Activated T-helper 17 cell treated with anti-CD3 and anti-CD28 coated beads, Interleukin-2, amount 50 U/mL, for 72 hours (primary cell): ENCODE measurements at places on chromosomes 3 and 15.

DNA sequence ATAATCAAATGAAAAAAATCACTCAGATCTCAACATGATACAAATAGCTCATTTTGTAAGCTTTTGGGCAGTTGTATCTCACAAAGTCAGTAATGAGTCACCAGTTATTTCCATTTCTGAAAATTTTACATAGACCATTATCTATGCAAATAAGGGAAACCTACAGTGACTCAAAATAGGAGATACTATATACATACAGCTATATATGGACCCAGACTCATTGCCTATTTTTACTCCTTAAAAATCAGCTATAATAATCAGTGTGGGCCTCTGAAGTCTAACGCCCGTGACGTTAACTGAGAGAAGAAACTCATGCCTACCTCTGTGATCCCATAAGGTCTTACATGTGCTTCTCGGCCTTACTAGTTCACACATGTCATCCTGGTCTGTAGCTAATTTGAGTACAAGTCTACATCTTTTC, 31.6 kb downstream of the LRIG1 start:
- ATAC-seq, result peak; percentile 65

GRCh38 chr3:16604433-16604832, 790 bp downstream of the DAZL start:
- no peak for ATAC-seq

GRCh38 chr3:59920822-59921221, 871.0 kb upstream of the CFAP20DC start:
- ATAC-seq, result no peak

DNA sequence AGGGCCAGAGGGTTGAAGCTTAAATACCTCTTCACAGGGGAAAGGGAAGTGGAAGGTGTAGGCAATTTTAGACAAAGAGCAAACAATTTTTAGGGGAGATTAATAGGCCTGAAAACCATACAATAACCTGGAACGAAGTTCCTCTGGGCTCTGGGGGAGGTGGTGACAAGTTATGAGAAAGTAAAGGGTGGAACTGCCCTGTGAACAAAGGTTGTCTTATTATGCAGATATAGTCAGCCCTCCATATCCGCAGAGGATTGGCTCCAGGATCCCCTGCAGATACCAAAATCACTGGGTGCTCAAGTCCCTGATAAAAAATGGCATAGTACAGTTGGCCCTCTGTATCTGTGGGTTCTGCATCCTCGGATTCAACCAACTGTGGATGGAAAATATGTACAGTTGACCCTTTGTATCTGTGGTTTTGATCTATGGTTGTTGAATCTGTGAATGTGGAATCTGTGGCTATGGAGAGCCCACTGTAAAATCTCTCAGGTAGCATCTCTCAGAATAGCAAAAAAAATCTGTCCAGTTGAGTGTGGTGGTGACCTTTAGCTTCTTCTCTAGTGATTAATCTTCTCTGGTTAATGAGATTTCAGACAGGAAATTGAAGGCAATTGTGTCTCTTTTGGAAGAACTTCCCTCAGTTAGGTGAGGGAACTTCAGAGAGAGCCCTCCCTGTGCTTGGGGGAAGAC, 40.2 kb downstream of the CLEC3B start:
- peak; percentile 43 for ATAC-seq

GRCh38 chr3:40572588-40572987, 47.8 kb downstream of the ZNF621 start:
- no peak for ATAC-seq

DNA sequence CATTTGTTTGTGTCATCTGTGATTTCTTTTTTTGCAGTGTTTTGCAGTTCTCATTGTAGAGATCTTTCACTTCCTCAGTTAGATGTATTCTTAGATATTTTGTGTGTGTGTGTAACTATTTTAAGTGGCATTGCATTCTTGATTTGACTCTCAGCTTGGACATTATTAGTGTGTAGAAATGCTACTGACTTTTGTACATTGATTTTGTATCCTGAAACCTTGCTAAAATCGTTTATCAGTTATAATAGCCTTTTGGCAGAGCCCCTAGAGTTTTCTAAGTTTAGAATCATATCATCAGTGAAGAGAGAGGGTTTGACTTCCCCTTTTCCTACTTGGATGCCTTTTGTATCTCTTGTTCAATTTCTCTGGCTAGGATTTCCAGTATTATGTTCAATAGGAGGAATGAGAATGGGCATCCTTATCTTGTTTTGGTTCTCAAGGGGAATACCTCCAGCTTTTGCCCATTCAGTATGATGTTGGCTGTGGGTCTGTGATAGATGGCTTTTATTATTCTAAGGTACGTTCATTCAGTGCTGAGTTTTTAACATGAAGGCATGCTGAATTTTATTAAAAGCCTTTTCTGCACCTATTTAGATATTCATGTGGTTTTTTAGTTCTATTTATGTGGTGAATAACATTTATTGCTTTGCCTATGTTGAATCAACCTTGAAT, 211.7 kb downstream of the MBNL1 start:
- ATAC-seq, result no peak

GRCh38 chr3:18838758-18839157, 309.6 kb upstream of the KCNH8 start:
- ATAC-seq, result no peak

- ATAC-seq, result no peak
Measured at GRCh38 chr3:73694983-73695757, 70.4 kb upstream of the PDZRN3 start.

GRCh38 chr3:168416446-168416845, 320.7 kb upstream of the GOLIM4 start:
- ATAC-seq, result no peak

- no peak for ATAC-seq
Measured at GRCh38 chr15:78207641-78208340, 26.6 kb downstream of the ACSBG1 start.
